ENCODE measurements at places on chromosomes 2 and 18. TPM values are rescaled to one million over a fixed set of nuclear protein-coding genes. Genes with fewer than 3 reads are reported as not detected.

Gene IL37
- 1.7 TPM for total RNA-seq

Gene DOK6
- total RNA-seq, result not detected

Gene MOGAT1
- 0.35 TPM for total RNA-seq

Gene SIX3
- 1.4 TPM for total RNA-seq

Gene TRMT61B
- total RNA-seq, result 15.7 TPM

Gene TBR1
- not detected for total RNA-seq

Gene SAG
- total RNA-seq, result not detected

Gene DNAJC10
- 167 TPM for total RNA-seq

DNA sequence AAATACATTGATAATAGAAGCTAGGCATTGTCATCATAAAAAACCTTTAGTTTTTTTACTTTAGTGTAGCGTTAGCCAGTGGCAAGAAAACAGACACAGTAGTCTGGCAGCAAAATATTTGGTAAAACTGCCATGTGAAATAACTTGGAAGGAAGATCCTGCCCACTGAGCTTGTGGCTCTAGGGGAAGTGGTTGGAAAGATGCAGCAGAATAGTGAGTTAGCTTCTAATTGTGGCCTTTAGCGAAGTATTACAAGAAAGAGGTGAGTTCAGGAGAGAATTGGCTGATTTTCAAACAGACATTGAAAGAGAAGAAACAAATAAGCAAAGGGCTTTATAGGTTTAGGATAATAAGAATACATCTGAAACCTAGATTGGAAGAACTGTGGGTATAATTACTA is 1887.8 kb upstream of the CELF4 start:
- no peak for DNase-seq
- H3K27me3 ChIP-seq, result no peaks in the 10 kb centered on the region
- H3K4me3 ChIP-seq, result no peak overlapping the region

- H3K4me3 ChIP-seq, result no peak overlapping the region
- H3K4me1 ChIP-seq, result no peaks in the 10 kb centered on the region
- H3K36me3 ChIP-seq, result no peaks in the 10 kb centered on the region
- no peak overlapping the region for H3K27ac ChIP-seq
Observed at GRCh38 chr18:52678034-52678433, 338.0 kb downstream of the DCC start.

GRCh38 chr2:76450024-76450475 is 739.3 kb upstream of the GCFC2 start:
- H3K36me3 ChIP-seq, result no peaks in the 10 kb centered on the region
- no peak overlapping the region for H3K4me3 ChIP-seq
- H3K4me1 ChIP-seq, result no peaks in the 10 kb centered on the region
- no peak overlapping the region for H3K27ac ChIP-seq

- no peak overlapping the region for H3K27ac ChIP-seq
- H3K4me1 ChIP-seq, result no peaks in the 10 kb centered on the region
- no peaks in the 10 kb centered on the region for H3K36me3 ChIP-seq
- H3K4me3 ChIP-seq, result no peak overlapping the region
- H3K27me3 ChIP-seq, result peaks cover 55% of the 10 kb centered on the region
- DNase-seq, result no peak
Observed at GRCh38 chr2:20942646-20943125, 101.2 kb downstream of the APOB start.

DNA sequence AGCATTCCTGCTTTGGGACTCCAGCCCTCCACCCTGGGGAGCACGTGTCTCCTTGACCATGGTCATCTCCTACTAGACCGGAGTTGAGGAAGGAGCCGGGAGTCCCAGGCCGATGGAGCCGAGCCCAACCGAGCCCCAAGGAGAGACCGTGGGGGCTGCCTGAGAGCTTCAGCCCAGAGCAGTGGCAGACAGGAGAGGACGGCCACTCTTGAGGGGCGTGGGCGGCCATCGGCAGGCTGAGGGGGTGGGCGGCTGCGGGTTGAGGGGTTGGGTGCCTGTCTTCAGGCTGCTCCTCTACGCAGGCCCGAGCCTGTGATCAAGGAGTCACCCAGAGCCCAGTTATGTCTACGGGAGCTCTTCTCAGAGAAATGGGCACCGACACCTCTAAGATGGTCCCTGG is 158.7 kb downstream of the PXDN start:
- no peaks in the 10 kb centered on the region for H3K36me3 ChIP-seq
- H3K4me1 ChIP-seq, result peaks cover 23% of the 10 kb centered on the region
- DNase-seq, result no peak

GRCh38 chr2:28758459-28758858 is 6.8 kb downstream of the PPP1CB start:
- H3K27me3 ChIP-seq, result no peaks in the 10 kb centered on the region
- H3K27ac ChIP-seq, result no peak overlapping the region
- DNase-seq, result no peak
- H3K4me3 ChIP-seq, result no peak overlapping the region

DNA sequence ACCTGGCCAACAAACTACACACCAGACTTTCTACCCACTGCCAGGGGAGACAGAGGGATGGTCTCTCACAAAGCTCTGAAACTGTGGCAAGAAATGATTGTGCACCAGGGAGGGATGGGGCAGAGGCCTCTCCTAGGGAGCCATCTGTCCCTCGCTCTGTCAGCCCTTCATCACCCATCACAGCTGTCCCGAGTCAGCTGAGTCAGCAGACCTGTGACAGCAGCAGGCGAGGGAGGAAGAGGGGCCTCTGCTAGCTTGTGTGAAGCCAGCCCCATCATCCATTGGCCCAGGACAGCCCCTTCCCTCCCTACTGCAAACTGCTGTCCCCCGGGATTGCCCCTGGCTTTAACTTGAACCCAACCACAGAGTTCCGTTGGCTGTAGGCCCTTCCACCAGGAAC is 5.0 kb downstream of the SH2D6 start:
- no peaks in the 10 kb centered on the region for H3K27me3 ChIP-seq
- H3K4me3 ChIP-seq, result no peak overlapping the region
- H3K4me1 ChIP-seq, result peaks cover 38% of the 10 kb centered on the region

DNA sequence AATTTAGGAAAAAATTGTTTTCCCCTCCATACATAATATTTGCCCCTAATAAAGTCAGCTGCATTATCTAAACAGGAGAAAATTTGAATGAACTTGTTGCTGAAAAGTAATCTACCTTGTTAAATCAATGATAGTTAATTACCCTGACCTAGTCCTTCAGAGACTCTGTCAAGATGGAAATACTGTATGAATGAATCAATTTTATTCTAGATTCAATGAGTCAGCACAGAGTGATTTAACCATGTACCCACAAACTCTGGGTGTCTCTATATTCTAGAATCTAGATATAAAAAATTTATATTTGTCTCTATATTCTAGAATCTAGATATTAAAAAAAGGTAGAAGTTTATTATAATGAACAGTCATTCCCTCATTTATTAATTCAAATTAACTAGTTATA is 36.2 kb downstream of the NDUFAF7 start:
- H3K27ac ChIP-seq, result no peak overlapping the region
- no peaks in the 10 kb centered on the region for H3K4me1 ChIP-seq

GRCh38 chr2:198055716-198056115 is 251.3 kb downstream of the PLCL1 start:
- no peaks in the 10 kb centered on the region for H3K36me3 ChIP-seq
- no peak overlapping the region for H3K27ac ChIP-seq
- no peaks in the 10 kb centered on the region for H3K4me1 ChIP-seq

DNA sequence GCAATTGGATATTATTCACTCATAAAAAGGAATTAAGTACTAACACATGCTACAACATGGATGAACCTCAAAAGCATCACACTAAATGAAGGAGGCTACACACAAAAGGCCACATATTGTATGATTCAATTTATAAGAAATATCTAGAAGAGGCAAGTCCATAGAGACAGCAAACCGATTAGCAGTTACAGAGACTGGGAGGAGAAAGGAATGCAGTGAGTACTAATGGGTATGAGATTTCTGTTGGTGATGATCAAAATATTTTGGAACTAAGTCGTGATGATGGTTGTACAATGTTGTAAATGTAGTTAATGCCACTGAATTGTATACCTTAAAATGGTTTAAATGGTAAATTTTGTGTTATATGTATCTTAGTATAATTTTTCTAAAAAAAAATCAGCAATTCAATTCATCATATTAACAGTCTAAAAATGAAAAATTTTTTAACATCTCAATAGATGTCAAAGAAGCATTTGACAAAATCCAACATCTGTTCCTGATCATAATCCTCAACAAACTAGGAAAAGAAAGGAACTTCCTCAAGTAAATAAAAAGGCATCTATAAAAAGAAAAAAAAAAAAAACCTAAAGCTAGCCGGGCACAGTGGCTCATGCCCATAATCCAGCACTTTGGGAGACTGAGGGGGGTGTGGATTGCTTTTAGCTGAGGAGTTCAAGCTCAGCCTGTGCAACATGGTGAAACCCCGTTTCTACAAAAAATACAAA is 98.1 kb downstream of the TGIF1 start:
- no peaks in the 10 kb centered on the region for H3K27me3 ChIP-seq
- no peaks in the 10 kb centered on the region for H3K36me3 ChIP-seq
- H3K27ac ChIP-seq, result no peak overlapping the region
- no peaks in the 10 kb centered on the region for H3K4me1 ChIP-seq

DNA sequence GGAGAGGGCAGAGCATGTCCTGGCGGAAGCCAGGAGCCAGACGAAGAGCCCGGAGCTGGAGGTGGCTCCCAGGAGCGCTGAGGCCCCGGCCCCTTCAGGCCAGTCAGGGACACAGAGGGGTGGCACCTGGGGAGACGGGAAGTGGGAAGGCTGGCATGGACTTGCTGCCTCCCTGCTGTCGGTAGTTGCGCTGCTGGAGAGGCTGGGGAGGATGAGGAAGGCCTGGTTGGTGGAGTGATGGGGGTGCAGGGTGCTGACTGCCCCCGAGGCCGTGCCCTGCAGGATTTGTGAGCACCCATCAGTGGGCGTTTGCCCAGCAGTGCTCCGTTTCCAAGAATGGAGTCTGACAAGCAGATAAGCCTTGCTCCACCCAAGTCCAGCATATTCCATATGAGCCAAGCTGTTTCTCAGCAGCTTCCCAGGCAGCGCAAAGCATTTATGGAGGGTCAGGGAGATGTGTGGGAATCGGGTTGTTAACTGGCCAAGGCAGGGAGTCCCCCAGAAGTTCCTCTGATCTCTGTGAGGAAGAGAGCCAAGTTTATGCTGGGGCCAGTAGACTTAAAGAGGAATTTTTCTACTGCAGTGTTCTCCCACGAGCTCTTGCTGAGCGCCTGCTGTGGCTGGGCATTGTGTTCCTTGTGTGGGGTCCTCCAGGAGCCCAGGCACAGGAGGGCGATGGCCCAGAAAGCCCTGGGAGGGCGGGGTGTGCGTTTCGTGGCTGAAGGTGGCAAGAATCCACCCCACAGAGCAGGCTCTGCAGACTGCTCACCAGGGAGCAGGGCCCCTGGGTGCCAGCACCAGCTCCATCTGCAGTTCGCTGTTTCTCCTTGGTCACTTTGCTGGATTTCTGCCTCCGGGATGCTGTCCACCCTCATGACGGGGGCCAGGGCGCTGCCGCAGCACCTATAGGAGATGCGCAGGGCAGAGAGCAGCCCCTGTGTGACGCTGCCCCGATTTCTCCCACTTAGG is 250.2 kb downstream of the ALPK2 start:
- no peak overlapping the region for H3K4me3 ChIP-seq
- H3K36me3 ChIP-seq, result peaks cover 12% of the 10 kb centered on the region
- H3K27me3 ChIP-seq, result no peaks in the 10 kb centered on the region
- DNase-seq, result no peak

DNA sequence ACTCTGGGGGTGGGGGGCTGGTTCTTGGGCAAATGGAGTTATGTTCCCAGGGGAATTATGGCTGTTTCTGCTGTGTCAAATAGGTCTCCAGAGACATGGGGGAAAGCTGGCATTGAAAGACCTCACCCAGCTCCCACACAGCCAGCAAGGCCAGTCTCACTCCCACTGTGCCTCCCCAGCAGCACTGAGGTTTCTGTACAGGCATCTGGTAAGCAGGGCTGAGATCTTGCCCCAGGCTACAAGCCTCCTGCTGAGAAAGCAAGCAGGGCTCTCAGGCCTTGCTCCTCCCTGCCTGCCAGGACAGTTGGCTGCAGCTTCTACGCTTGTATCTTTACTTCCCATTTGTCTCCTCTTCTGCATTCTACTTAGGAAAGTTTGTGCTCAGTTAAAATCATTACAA is 50.5 kb upstream of the FHOD3 start:
- DNase-seq, result peak; percentile 23
- peaks cover 17% of the 10 kb centered on the region for H3K36me3 ChIP-seq
- H3K4me3 ChIP-seq, result no peak overlapping the region
- H3K27me3 ChIP-seq, result no peaks in the 10 kb centered on the region

GRCh38 chr2:226208726-226209125 is 590.9 kb downstream of the IRS1 start:
- no peaks in the 10 kb centered on the region for H3K27me3 ChIP-seq
- DNase-seq, result no peak
- H3K36me3 ChIP-seq, result no peaks in the 10 kb centered on the region

GRCh38 chr18:29459972-29460371 is 1283.0 kb upstream of the CDH2 start:
- no peak overlapping the region for H3K27ac ChIP-seq
- no peaks in the 10 kb centered on the region for H3K36me3 ChIP-seq
- H3K4me1 ChIP-seq, result no peaks in the 10 kb centered on the region
- no peaks in the 10 kb centered on the region for H3K27me3 ChIP-seq

DNA sequence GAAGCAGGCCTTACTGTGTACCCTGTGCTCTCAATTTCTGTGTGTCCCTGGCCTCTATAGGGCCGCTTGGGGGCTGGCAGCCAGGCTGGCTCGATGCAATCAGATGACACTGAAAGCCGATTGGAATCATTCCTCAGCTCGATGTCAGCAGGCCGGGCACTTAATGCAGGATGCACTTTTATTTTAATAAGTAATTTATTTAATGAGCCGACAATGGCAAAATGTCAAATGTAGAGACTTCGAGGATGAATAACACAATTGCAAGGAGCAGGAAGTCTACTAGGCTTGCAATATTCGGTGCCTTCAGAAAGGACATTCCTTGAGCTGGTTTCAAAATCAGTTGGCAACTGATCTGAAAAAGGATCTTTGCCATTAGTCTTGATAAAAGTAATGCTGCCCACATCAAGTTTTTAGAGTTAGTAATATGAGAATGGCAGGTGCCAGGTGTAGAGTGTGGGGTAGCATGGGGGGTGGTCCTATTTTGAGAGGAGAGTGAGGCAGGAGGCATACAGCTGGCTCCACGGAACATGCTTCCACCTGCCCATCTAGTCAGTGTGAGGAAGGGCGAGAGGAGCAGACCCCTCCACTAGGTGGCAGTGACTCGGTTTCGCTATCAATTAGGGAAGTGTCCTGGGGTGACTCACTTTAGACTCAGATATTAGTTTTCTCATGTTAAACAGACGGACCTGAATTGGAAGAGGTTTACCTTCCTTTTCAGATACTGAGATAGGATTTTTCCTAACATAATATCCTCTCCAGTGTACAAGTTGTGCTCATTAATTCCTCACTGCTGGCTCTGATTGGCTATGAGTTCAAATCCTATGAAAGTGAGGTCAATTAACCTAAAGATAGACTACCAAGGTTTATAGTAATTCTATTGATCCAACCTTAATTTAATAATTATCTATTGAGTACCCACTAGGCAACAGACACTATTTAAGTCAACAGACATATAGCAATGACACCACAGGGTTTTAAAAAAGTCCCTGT is 80.9 kb downstream of the NABP1 start:
- no peaks in the 10 kb centered on the region for H3K36me3 ChIP-seq
- no peaks in the 10 kb centered on the region for H3K4me1 ChIP-seq
- no peak overlapping the region for H3K27ac ChIP-seq
- H3K27me3 ChIP-seq, result no peaks in the 10 kb centered on the region

GRCh38 chr2:32135409-32135808 is 30.3 kb upstream of the SLC30A6 start:
- no peaks in the 10 kb centered on the region for H3K27me3 ChIP-seq
- H3K36me3 ChIP-seq, result 0 out of 2 replicates have a peak, but pooled peaks cover 5% of the 10 kb centered on the region
- H3K4me1 ChIP-seq, result peaks cover 9% of the 10 kb centered on the region
- DNase-seq, result peak; percentile 90
